ENCODE measurements at places on chromosomes 16 and 17.

DNA sequence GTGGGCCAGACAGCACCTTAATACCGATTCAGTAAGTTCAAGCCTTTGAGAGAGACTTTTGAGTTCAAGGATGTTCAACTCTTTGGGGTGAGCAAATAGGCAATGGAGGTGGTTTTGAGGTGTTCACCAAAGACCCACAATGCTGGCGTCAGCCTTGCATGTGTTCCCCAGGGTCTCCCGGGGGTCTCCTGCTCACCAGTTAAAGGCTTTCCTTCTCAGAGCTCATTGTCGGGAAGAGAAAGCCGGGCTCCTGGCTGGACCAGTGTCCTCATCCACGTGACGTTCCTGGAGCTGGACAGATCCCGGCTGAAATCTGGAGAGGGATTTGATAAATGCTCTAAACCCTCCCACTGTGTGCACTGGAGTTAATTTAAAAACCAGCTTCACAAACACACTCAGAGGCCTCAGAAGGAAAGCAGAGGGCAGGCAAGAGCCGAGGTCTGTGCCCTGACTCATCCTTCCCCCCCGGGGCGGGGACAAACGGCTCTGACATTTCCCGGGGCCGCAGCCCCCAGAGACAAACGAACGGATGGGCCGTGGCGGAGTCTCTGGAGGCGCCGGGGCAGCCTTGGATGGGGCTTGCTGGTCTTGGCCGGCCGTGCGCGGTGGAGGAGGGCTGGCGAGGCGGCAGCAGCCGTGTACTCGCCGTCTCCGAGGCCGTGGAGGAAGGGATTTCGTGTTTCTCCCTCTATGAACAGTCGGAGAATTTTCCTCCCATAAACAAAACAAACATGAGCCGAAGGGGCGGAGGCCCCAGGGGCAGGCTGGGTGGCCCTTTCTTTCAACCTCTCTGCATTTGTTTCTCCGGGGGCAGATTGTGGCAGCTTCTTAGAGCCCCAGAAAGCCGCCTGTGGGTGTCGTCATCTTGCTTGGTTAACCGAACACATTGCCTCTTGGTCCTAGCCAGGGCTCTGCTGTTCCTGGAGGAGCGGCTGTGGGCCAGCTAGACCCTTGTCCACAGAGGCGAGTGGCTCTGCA lies 94.2 kb downstream of the NTN1 start:
- DNase-seq = no peak

GRCh38 chr17:45395569-45396415 lies 36.9 kb downstream of the ARHGAP27 start:
- DNase-seq = no peak

DNA sequence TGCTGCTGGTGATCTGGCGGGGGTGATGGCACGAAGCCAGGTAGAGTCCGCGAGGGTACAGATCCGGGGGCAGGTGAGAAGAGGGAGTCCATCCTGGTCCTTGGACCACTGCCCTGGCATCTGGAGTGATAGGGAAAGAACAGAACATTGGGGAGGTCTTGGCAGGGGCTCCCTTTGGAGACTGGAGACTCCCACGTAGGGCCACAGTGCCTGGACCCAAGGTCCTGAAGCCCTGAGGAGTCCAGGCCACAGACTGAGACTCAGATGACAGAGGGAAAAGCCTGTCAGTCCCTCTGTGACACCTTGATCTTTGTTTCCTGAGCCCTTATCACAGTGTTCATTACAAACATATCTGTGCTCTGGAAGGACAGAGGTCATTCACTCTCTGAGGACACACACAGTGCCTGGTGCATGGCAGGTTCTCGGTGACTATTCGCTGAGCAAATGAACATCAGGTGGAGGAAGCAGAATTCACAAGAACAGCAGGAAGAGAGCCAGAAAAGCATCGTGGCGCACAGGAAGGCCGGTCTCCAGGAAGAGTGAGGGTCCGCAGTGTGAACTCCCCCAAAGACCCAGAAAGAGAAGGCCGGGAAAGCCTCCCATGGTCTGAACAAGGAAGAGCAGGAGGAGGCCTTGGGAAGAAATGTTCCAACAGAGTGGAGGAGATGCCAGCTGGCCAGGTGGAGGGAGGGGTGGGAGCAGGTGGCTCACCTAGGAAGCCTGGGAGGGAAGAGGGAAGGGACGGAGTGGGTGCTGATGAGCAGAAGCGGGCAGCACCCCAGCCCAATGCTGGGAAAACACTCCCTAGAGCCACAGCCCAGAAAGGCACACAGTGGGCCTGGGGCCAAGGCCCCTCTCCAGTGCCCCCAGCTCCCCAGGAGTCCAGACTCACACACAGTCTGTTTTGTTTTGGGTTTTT lies 20.5 kb downstream of the PEMT start:
- DNase-seq = no peak

DNA sequence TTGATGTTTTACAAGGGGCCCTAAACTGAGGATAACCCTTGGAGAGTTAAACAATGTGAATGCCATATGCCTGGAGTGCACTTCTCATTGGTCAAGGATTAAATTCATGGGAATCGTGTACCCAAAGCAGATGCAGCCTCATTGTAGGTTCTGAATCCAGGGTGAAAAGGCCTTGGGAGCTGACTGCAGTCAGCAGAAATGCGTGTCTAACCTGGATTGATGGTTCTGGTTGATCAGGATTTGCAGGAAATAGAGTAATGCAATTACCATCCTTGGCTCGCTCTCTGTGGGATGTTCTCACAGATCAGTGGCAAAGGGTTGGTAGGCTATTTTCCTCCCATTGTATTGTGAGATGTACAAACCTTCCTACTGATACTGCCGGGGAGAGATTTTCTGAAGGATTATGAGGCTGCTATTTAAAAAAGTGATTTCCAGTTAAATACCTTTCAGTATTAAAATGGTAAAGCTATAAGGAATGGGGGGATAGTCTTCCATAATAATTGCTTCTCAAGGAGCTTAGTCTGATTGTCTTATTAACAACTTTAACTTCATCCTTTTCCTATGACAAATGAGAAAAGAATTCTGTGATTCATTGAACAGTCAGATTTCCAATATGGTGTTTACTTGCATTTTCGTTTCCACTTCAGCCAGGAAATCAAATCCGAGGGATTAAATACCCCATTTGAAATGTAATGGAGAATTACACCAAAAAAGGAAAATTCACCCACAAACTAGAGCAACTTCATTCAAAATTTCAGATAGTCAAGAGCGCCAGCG lies 1028.1 kb upstream of the EEF2KMT start:
- DNase-seq = no peak

- no peak for DNase-seq
These were observed 253.0 kb downstream of the HS3ST3B1 start for GRCh38 chr17:14553847-14554246.

- DNase-seq = no peak
These were observed 101.1 kb downstream of the FOXL1 start for GRCh38 chr16:86679490-86679889.

GRCh38 chr16:82638095-82638798 lies 11.5 kb downstream of the CDH13 start:
- no peak for DNase-seq

DNA sequence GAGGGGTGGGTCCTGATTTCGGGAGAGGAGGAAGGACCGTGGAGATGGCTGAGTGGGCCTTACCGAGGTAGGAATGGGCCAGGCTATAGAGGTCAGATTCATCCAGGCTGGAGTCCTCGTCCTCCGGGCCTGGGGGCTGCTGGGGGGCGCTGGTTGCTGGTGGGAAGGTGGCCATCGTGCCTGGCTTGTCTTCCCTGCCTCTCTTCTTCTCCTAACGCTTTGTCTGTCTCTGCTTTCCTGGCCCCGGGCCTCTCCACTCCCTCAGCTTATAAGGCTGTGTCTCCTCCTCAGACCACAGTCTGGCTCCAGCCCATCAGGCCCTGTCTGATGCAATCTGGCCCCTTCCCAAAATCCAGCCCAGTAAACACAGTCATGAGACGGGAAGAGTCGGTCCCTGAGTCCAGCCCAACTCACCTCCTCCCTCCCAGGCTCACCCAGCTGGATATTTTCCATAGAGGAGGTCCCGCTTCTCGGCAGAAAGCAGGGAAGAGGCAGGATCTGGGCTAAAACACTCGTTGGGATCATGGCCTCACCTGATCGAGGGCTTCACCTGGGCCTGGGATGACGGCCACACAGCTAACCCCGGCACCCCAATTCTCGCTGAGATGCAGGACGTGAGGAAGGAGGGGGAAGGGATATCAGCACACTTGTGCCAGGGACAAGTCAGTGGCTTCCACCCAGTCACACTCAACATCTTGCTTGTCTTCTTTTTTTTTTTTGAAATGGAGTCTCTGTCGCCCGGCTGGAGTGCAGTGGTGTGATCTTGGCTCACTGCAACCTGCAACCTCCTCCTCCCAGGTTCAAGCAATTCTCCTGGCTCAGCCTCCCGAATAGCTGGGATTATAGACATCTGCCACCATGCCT lies at the start of gene NUPR1:
Gene NUPR1, minus strand, starts transcription at position 242 of the 864 bp plus-strand sequence. Its CDS starts 67 bp downstream, at position 175.
- no peak for DNase-seq

GRCh38 chr16:1612320-1613111 lies at the start of gene CRAMP1:
Gene CRAMP1 (plus strand): TSS chr16:1612360. CDS start chr16:1614640, 2,280 bp downstream.
- no peak for DNase-seq

DNA sequence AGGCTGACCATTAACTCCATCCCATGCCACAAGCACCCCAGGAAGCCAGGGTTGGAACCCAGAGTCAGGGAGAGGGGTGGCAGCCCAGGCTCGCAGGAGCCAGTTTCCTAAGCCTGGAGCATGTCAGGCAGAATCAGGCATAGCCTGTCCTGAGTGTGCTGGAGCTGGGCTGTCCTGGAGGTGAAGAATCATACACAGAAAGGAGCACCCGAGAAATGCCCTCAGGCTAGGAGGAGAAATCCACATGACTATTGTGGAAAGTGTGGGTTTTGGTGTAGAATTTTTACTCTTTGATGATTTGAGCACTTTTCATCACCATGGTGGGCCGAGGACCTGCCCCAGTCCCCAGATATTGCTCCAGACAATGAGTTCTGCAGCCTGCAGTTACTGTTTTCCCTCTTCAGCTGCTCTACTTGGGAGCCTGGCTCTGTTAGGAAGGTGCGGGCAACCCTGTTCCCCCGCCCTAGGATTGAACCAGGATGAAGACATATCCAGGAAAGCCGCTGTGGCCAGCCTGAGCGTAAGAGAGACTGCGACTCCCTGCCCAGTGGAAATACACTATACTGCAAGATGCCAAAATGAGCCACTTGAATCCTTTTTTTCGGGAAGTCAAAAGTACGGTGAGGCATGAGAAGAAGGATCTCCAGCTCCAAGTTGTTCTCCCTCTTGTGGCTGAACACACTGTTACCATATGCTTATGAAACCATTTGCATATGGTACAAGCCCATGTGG lies 29.0 kb upstream of the HEATR6 start:
- no peak for DNase-seq

DNA sequence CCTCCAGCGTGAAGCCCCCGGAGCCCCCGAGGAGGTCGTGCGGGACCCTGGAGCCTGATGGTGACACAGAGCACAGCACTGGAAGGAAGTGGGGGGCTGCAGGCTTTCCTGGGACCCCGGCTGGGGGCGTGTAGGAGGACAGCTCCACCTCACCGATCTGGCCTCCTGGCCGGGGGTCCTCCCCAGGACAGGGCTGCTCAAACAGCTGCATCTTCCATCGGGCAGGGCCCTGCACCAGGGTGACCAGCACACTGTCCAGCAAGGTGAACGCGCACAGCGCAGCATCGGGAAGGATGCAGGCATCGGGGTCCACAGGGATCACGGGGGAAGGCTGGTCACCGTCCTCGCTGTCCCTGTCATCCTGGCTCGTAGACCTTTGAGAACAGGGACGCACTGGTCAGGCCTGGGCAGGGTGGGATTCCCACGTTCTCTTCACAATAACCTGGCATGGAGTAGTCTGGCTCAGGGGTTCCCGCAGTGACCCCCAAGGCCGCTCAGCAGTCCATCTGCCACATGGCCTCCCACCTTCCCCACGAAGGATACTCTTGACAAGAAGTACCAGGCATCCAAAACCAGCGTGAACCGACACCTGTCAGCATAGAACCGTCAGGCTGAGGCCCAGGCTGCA lies 1.2 kb downstream of the FAAP100 start:
- DNase-seq = no peak

DNA sequence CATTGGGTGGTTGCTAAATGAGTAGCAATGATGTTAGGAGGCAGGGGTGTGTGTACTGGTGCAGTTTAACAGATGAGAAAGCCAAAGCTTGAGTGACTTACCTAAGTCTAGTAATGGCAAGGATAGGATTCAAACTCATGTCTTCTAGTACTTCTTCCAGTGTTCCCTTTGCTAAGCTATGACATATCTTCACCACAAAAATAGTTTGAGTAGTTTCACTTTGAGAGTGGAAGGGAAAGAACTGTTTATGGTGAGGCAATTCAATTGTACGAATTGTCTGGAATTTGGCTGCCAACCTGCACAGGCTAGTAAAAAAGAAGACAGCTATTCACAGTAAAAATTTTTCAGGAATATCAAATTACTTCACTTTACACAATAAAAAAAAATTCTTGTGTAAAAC lies 138.0 kb downstream of the NLK start:
- DNase-seq = no peak

DNA sequence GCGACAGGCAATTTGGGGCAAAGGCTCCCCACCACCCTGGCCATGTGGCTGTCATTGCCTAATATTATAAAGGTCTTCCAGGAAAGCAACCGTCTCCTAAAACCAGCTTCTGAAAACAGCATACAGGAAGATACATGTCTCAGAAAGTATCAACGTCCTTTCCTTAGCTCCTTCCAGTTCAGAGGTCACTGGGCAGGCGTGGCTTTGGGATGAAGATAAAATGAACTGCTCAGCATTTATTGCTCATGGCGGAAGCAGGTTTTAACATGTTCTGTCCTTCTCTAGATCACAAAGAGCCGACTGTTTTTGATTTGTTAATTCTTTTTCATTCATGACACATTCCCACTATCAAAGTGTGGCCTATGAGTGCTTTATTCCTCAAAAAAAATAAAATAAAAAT lies 8.0 kb downstream of the CFAP20 start:
- no peak for DNase-seq

GRCh38 chr17:48155889-48156611 lies 48.5 kb downstream of the SNX11 start:
- DNase-seq = no peak

DNA sequence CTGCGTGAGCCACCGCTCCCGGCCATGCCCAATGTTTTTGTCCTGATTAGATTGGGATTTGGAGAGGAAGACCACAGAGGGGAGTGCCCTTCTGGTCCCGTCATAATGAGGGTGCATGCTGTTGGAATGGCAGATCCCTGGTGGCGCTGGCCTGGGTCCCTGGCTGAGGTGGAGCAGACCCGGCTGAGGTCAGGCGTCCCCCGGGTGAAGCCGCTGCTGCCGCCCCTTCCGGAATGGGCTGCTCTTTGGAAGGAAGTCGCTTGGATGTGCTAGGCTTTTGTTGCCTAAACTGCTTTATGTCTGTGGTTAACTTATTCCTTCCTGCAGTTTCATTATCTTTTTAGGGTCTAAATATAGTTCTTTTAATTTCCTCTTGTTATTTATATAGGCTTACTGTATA lies 120.3 kb upstream of the CHMP6 start:
- DNase-seq = no peak

DNA sequence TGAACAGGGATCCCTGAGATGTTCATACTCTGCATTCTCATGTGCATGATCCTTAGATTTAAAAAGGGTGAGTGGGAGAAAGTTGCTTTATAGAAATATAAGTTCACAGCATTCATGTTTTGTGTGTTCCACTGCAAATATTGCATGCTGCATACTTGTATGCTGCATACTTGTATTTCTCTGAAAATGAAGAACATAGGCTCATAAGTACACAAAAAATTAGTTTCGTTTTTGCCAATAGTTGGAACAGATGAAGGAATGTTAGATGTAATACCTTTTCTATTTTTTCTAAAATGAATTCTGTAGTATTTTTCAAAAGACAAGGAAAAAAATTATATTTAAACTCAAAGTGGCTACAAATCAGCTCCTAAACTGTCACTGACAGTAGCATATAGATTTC lies 79.0 kb downstream of the NFAT5 start:
- DNase-seq = no peak

Data from stimulated activated CD4-positive, alpha-beta T cell treated with anti-CD3 and anti-CD28 coated beads, TNF-alpha, amount 100 ng/mL, for 1 hour (primary cell).